CD8-positive, alpha-beta T cell (primary cell): ENCODE measurements at places on chromosomes 6 and 20.

DNA sequence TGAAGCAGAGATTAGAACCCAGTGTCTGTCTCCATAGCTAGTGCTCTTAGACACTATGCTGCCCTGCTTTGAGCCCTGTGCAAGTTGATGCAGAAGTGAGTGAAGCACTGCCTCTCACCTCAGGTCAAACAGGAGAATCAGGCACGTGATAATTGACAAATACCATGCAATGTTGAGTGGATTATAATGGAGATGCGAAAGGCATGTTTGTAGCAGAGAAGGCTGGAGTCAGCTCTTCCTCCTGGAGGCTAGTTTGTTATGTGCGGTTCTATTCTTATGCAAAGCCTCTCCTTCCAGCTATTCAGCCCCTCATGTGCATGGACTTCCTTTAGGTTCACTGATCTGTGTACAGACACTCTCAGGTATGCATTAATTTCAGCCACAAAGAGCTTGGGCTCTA lies 108.5 kb downstream of the MANEA start:
- no peak for DNase-seq

GRCh38 chr20:58611236-58612030 lies 39.6 kb upstream of the STX16 start:
- DNase-seq, result no peak

DNA sequence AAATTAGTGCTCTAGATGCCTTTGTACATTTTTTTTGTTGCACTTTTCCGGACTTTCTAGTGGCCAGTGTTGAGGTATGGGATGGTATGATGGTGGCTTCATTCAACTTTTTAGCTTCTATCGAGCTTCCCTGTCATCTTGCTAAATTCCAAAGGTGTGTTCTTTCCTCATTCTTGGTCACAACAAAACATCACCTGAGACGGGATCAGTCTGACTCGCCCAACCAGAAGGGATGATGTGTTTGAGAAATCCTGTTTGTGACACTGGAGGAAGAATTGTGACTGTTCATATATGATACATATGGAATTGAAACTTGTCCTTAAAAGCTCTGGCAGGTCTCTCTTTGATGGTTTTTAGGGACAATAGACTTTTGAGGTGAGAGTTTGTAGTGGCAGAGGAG lies 33.8 kb downstream of the KCNS1 start:
- no peak for DNase-seq

DNA sequence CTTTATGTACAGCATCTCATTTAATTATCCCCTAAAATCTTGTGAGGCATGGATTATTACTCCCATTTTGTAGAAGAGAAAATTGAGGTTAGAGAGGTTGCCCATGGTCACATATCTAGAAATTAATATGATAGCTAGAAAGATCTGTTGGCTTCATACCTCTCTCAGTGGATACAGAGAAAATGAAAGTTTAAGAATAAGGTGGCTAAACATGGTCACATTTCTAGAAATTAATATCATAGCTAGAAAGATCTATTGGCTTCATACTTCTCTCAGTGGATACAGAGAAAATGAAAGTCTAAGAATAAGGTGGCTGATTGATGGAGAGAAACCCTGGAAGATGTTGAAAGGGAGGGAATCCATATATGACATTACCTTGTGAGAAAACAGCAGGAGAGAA lies 260.7 kb upstream of the MAN1A1 start:
- no peak for DNase-seq

DNA sequence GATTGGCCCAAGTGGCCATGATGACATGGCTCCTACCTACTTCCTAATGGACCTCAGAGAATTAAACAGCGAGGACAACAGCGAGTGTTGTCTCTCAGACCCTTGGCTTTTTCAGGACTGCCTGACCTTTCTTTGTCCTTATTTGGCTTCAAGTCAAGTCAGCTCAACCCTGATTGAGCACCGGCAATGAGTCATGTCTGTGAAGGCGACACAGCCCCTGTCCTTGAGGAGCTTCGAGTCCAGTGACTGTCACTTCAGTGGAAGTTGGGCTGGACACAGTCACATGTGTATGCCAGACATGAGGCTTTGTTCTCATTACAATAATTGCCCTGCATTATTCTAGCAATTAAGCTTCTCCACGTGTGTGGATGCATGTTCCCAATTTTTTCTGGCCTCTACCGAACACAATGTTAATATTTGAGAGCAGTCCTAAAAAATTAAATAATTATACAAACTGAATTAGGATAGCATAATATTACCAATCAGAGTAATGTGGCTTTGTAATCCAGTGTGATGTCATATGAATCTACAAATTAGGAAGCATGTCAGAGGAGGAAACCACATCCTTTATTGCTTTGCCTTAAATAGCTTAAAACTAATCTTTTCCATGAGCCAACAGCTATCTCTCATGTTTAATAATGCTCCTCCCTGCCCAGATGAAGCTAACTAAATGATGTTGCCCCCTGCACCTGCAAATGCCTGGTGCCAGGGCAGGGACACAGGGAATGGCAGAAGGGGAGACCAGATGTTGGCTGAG lies 178.6 kb downstream of the CDH26 start:
- no peak for DNase-seq

DNA sequence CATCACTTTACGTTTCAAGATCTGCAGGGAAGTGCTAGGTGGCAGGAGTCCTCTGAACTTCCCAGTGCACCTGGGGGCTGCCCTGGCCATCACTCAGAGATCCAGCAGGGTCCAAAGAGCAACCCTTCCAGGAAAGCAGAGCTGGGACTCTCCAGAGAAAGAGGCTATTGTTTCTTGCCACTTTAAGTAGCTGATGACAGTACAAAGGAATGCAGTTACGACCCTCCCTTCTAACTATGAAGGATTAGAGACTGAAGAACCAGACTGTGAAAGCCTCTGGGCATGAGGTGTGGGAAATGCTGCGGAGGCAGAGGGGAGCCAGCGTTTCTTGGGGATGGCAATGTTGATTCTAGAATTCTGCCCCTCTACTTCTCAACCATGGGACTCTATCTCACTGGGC lies 189.1 kb upstream of the SUPT3H start:
- DNase-seq, result no peak

DNA sequence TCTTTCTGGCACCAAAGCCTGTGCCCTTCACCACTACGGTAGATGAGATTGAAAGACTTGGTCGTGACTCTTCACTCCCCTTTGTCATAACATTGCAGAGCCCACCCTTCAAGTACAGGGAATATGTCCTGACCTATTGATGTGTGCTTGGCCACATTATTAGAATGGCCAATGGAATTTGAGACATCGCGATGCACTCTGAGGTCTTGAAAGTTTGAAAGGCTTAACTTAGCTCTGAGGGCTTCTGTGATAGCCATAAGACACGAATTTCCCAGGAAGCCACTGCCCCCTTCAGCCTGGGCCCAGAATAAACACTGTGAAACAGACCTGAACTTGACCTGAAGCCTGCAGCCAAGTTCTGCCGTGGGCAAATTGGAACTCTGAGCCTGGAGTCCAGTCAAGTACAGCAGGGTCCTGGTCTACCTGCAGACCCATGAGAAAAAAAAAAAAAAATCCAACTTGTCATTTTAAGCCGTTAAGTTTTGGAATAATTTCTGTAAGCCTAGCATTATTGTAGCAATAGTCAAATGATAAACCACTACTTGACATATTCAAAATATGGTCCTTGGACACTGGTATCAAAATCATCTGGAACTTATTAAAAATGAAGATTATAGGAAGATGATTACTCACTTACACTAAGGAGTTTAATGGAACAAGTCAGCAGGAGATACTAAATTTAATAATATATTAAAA lies 36.9 kb upstream of the TRAF3IP2 start:
- DNase-seq, result no peak

DNA sequence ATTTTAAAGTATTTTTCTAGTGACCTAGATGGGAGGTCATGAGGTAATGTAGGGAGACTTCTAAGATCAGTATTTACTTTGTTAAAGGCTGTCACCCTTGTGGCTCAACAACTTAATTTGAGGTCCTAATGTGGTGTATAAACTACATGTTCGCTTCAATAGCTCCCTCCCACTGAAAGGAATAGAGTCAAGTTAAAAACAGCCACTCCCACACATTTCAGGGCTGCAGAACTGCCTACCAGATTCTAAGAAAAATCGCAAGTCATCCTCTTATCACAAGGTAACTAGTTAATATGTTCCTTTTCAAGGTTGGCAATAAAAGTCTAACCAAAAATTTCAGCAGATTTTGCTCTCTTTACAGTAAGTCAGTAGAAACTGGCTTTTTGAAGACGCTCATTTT lies 15.1 kb downstream of the GSTA1 start:
- DNase-seq, result no peak

GRCh38 chr6:25448965-25449538 lies 169.9 kb downstream of the CARMIL1 start:
- no peak for DNase-seq

DNA sequence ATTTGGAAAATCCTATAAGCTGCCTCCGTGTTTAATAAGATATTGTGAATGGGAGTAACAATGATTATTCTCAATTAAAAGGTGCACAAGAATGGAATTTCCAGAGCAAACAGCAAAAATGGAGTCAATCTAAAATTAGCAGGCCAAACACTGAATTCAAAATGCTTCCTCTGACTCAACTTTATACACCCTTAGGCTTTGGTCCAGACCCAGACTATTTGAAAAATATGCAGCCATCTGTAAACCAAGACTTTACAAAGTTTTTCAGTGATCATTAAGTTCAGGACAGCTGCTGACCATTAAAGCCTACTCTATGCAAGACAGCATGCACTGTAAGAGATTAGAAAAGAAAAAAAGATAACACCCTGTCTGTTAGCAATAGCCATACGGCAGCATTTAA lies 39.4 kb upstream of the CCN6 start:
- DNase-seq, result no peak

DNA sequence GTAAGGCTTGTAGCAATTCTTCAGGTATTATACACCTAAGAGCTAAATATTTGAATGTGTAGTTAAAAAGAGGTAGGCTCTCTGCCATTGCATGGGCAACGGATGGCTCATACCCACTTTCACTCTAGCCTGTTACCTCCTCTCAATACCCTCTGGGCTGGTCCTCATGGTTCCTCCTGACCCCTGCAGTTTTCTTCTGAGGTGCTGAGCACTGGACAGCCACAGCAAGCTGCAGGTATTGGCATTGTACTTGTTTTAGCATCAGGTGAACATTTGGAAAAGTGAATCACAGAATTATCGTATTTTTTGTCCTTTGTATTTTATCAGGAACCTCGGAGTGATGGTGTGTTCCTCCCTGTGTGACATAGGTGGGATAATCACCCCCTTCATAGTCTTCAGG lies 32.9 kb downstream of the SLC22A1 start:
- no peak for DNase-seq

GRCh38 chr6:153013438-153013837 lies 10.9 kb upstream of the MTRF1L start:
- no peak for DNase-seq

DNA sequence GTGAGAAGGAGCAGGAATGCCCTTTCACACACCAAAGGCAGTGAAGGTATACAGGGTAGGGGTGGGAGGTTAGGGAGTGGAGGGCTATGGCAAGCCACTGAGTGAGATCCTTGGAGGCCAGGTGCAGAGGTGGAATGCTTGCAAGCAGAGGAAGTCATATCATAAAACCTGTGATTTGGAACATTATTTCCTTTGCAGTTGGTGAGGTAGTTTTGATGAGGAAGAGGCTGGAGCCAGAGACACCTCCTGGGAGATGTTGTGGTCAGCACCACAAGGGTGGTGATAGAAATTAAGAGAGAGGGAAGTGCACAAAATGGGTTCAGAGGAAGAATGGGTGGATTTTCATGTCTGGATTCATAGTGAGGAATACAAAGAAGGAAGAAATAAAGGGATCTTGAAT lies 73.0 kb downstream of the PLCB4 start:
- no peak for DNase-seq

DNA sequence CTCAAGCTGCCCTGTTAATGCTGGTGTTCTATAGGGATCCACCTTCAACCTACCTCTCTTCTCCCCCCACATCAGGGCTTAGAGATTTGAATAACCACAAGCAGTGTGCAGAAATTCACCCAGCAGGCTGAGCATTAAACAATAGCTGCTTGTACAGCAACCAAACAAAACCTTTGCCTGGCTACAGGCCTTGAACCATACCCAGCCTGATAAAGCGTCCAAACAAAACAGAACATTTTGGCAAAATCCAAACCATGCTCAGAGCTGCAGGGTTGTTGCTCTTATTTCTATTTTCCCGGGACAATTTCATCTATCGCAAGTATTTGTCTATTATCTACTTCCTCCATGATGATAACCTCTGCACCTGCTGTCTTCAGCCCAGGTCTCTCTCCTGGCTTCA lies 142.3 kb downstream of the UNC5CL start:
- no peak for DNase-seq

- DNase-seq, result no peak
Measured at GRCh38 chr20:57475388-57476083, 49.4 kb downstream of the CTCFL start.

DNA sequence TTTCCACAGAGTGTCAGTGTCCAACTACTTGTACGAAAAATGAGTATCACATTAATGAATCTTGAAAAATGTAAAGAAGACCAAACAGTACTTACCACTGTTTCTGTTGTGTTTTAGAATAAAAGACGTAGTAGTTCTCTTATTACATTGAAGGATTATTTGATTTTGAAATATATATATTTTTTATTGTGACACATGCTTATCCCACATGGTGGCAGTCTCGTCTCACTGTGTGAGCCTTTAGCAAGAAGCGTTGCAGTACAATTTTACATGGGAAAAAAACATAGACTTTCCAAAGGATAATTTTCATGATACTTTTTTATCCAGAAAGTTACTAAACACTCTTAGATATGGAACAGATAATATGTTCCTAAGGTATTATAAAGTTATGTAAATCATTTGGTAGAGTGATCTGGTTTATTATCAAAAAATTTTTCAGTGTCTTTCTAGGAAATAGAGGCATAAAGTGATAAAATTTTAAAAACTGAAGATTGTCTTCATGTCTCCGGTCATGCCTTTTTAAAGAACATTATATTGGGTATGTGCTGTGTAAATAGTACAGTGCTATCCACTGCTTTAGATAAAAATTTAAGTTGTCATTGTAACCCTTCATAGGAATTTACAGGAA lies 117.5 kb upstream of the SAMD5 start:
- DNase-seq, result no peak

- no peak for DNase-seq
Measured at GRCh38 chr6:57174511-57174907, 2.4 kb downstream of the BAG2 start.

GRCh38 chr6:83252719-83253118 lies 59.6 kb downstream of the RWDD2A start:
- no peak for DNase-seq

GRCh38 chr6:169326067-169326799 lies 72.6 kb upstream of the THBS2 start:
- no peak for DNase-seq

- DNase-seq, result no peak
Measured at GRCh38 chr20:62355878-62356588, 11.1 kb downstream of the LAMA5 start.

GRCh38 chr6:150633486-150633834 lies 33.8 kb downstream of the PLEKHG1 start:
- no peak for DNase-seq

DNA sequence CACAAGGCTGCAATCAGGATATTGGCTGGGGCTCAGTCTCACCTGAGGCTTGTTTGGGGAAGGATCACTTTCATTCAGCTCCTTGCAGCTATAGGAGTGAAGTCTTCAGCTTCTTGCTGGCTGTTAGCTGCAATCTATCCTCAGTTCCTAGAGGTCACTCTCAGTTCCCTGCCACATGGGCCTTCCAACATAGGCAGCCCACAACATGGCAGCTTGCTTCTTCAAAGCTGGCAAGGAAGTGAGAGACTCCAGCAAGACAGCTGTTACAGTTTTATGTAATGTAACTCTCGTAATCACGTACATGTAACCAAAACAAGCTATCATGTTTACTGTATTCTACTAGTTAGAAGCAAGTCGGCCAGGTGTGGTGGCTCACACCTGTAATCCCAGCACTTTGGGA lies 226.9 kb downstream of the CDC5L start:
- DNase-seq, result no peak
